Cardiac muscle cell (in vitro differentiated cells and primary cell): ENCODE measurements at places on chromosomes 13 and 19. TPM values are rescaled to one million over a fixed set of nuclear protein-coding genes. Genes with fewer than 3 reads are reported as not detected.

GRCh38 chr13:43428545-43429296 is 358.1 kb downstream of the ENOX1 start:
- H3K4me1 ChIP-seq: peaks cover 12% of the 10 kb centered on the region
- no peak overlapping the region for H3K4me3 ChIP-seq
- H3K36me3 ChIP-seq: no peaks in the 10 kb centered on the region

- H3K4me1 ChIP-seq: no peaks in the 10 kb centered on the region
- H3K4me3 ChIP-seq: no peak within 1 kb of the TSS
- H3K27ac ChIP-seq: no peak within 1 kb of the TSS
- H3K27me3 ChIP-seq: peaks cover 86% of the 10 kb centered on the region
These were observed at the start of gene CLEC4G for GRCh38 chr19:7732045-7732444. TSS of gene CLEC4G (minus strand) at chr19:7732110. CDS start at chr19:7732102, 8 bp downstream.

The CCL25 gene
- total RNA-seq: not detected in 2 replicates

GRCh38 chr13:43036351-43037250 is 13.2 kb downstream of the DNAJC15 start:
- no peaks in the 10 kb centered on the region for H3K36me3 ChIP-seq
- H3K27me3 ChIP-seq: no peaks in the 10 kb centered on the region
- peak; percentile 84 for DNase-seq
- no peak overlapping the region for H3K4me3 ChIP-seq

DNA sequence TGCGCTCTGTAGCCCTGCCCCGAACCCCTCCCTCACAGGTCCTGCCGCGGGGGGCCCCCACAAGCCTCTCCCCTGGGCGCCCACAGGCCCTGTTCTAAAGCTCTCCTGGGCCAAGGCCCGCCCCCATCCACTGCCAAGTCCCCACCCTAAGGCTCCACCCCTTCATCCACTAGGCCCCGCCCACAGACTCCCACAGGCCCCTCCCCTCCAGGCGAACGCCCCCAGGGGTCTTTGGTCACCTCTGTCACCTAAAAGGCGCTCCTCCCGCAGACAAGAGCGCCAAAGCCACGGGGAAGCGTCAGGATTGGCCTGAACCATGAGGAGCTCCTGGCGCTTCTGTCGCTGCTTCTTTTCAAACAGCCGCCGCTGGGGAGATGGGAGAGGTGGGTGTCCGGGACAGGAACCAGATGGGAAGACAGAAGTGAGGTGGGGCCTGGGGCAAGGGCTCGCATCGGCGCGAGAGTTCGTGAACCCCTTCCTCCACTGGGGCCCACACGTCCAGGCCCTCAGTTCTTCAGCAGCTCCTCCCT is 2.3 kb downstream of the TULP2 start:
- peak; percentile 75 for DNase-seq
- H3K36me3 ChIP-seq: no peaks in the 10 kb centered on the region
- peak overlapping the region; percentile 68 for H3K27ac ChIP-seq
- H3K4me1 ChIP-seq: peaks cover 4% of the 10 kb centered on the region

DNA sequence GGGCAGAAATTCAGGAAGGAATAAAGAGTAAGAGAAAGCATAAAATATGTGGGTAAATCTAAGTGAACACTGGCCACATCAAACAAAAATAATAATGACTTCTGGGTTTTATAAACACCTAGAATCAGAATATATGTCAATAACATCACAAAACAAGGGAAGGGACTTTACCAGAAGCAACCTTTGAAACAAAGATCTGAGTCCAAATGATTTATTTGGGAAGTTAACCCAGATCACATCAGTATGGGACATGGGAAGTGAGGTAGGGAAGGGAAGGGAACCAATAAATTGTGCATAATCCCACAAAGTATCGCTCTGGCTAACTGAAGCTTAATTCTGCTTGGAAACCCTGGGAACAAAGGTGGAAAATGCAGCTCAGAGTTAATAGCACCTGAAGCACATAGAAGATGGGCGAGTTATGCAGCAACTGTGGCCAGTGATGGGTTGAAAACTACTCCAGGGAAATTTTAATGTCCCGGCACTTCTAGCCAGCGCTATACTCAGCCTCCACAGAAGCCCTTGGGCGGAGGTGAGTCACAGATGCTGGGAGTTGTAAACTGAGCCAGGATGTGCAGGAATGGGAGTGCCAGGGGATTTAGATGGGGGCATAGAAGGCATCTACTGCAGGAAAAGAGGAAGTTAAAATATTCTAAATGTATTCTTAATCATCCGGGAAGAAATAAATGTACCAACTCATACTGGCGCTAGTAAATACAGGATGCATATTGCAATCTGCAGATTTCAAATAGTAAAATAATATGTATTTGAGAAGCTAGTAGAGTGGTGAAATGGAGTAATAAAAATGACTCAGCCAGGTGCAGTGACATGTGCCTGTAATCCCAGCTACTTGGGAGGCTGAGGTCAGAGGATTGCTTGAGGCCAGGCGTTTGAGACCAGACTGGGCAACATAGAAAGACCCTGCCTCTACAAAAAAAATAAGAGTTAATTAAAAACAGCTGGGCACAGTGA is 34.2 kb upstream of the CEBPG start:
- DNase-seq: no peak
- H3K36me3 ChIP-seq: no peaks in the 10 kb centered on the region
- peaks cover 25% of the 10 kb centered on the region for H3K27me3 ChIP-seq
- H3K4me3 ChIP-seq: no peak overlapping the region
- H3K27ac ChIP-seq: no peak overlapping the region

The COL5A3 gene
- not detected in 2 replicates for total RNA-seq

- H3K27me3 ChIP-seq: no peaks in the 10 kb centered on the region
- no peaks in the 10 kb centered on the region for H3K4me1 ChIP-seq
- no peaks in the 10 kb centered on the region for H3K36me3 ChIP-seq
- no peak overlapping the region for H3K4me3 ChIP-seq
- H3K27ac ChIP-seq: no peak overlapping the region
These were observed 2199.4 kb upstream of the PCDH20 start for GRCh38 chr13:63614874-63615612.

- H3K4me3 ChIP-seq: no peak overlapping the region
- no peak for DNase-seq
- no peak overlapping the region for H3K27ac ChIP-seq
- H3K36me3 ChIP-seq: no peaks in the 10 kb centered on the region
- no peaks in the 10 kb centered on the region for H3K27me3 ChIP-seq
These were observed 98.0 kb downstream of the GADD45B start for GRCh38 chr19:2573916-2574315.

GRCh38 chr13:31631071-31631470 is 108.3 kb upstream of the RXFP2 start:
- H3K36me3 ChIP-seq: no peaks in the 10 kb centered on the region
- H3K27ac ChIP-seq: no peak overlapping the region
- no peaks in the 10 kb centered on the region for H3K27me3 ChIP-seq
- no peak overlapping the region for H3K4me3 ChIP-seq
- no peak for DNase-seq
- no peaks in the 10 kb centered on the region for H3K4me1 ChIP-seq

DNA sequence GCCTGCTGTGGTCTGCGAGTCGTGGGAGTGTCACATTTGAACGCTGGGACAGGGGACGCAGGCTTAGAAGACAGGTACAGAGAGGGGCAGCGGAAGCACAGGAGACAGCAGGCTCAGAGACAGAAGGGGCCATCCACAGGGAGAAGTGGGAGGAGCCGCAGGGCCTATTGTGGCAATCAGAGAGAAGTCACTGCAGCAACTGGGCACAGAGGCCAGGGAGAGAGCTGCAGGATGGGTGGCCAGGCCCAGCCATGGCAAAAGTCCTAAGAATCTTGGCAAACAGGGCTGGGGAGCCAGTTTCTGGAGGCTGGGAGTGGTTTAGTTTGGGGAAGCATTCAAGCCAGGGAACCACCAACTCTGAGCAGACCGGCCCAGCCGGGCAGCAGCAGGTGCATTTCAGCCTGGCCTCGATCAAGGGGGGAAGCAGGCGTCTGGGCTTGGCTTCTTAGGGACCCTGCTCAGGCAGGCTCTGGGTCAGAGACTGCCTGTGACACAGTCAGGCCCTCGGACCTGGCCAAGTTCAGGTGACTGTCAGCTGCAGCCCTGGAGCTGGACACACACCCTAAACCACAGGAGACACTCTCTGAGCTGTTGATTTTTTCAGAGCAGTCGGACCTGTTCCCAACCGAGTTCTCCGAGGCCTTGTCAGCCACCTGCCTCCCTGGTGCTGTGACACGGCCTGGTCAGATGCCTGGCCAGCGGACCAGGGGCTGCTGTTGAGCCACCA is 11.8 kb downstream of the SH3GL1 start:
- peaks cover 2% of the 10 kb centered on the region for H3K36me3 ChIP-seq
- DNase-seq: no peak
- no peaks in the 10 kb centered on the region for H3K27me3 ChIP-seq
- peak overlapping the region; percentile 96 for H3K27ac ChIP-seq
- no peak overlapping the region for H3K4me3 ChIP-seq
- peaks cover 44% of the 10 kb centered on the region for H3K4me1 ChIP-seq

The SYNE4 gene
- 6.2 and 6.3 TPM in 2 replicates for total RNA-seq

DNA sequence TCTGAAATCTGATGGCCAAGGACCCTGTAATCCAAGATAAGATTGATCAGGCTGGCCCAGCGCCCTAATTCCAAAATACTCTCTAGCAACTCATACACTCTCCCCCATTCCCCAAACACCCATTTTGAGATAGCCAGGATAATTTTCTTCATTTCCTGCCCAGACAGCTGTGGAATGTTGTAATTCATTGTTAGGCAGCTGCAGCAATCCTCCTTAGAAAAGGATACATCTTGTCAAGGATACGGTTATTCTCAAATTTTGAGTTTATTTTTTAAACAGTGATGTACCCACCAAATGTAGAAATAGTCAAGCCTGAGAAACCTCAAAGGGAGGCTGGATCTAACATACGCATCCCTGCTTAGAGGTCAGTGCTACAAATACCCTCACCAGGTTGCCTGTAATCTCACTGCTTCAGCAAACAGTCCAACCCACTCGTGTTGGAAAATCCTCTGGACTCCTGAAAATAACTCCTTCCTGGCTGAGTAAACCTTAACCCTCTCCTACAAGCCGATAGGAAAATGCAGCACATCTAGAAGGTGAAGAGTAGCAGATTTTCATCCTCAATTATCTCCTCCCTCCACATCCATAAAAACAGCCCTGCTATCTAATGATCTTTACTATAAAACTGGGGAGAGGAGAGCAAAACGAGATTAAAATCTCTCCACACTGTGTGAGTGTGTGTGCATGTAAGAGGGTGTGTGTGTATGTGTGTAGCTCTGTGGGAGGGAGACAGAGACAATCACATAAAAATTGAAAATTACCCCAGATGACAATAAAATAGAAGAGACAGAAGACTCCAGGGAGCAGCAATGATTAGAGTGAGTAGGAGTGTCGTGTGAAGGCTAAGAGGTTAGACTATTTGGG is 683.1 kb downstream of the DIAPH3 start:
- no peaks in the 10 kb centered on the region for H3K27me3 ChIP-seq
- no peaks in the 10 kb centered on the region for H3K36me3 ChIP-seq
- no peak overlapping the region for H3K4me3 ChIP-seq
- peak; percentile 60 for DNase-seq
- H3K4me1 ChIP-seq: peaks cover 50% of the 10 kb centered on the region

DNA sequence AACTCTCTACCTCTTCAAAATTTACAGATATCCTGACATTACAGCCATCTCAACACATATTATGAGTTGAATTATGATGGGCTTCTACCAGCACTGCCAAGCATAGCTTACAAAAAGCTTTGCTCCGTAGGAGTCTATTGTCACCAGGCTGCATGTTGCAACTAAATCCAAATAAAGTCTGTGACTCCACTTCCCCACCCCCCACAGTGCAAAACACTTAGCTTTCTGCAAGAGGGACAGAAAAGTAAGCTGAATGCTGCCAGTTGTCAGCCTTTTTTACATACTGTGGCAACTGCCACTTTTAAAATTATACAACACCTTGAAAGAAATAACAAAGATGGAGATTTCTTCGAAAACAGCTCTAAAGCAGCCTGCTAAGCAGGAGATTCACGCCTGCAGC is 189.1 kb downstream of the FGF14 start:
- DNase-seq: no peak
- no peaks in the 10 kb centered on the region for H3K27me3 ChIP-seq
- no peak overlapping the region for H3K27ac ChIP-seq
- H3K36me3 ChIP-seq: no peaks in the 10 kb centered on the region

DNA sequence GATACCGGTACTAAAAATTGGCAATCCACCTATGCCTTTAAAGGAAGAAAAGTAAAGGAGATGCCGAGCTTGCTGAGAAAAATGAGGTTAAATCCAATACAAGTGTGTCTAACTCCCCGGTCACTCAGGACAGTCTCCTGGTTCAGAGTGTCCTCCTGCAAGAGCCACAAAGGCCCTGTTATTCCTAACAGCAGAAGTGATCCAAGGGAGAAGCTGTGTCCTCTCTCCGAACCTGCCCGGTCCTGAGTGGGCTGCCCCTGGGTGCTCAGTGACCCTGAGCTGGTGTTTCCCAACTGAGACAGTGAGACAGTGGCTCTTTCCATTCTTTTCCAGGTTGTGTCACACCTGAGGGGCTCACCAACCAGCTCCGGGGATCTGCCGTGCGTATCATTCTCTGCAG is 4.8 kb downstream of the GJB6 start:
- no peaks in the 10 kb centered on the region for H3K36me3 ChIP-seq
- no peaks in the 10 kb centered on the region for H3K4me1 ChIP-seq
- DNase-seq: no peak
- peaks cover 67% of the 10 kb centered on the region for H3K27me3 ChIP-seq

DNA sequence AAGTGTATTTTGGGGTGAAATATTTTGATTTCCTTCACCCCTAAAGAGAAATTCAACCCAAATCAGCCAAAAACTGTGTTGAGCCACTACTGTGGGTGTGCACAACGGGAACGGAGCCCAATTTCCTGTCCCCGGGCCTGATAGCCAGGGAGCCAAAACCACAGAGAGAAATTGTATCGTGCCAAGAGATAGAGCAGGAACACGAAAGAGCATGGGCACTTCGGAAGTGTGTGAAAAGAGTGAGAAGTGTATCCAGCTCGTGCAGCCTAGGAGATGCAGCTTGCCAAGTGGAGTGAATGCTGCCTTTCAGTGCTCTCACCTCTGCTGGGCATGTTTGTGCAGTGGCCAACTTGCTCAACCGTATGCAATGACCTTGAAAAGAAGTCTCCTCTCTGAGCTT is 19.4 kb upstream of the PLEKHF1 start:
- no peaks in the 10 kb centered on the region for H3K27me3 ChIP-seq
- H3K4me1 ChIP-seq: no peaks in the 10 kb centered on the region
- no peaks in the 10 kb centered on the region for H3K36me3 ChIP-seq
- peak; percentile 89 for DNase-seq
- H3K27ac ChIP-seq: no peak overlapping the region

The CERS1 gene
- 15.2 and 16.1 TPM in 2 replicates for total RNA-seq

The SHC2 gene
- total RNA-seq: 33.6 and 56.9 TPM in 2 replicates

The NUP62 gene
- total RNA-seq: 60.6 and 71.3 TPM in 2 replicates

- H3K36me3 ChIP-seq: no peaks in the 10 kb centered on the region
- no peak overlapping the region for H3K27ac ChIP-seq
- no peak overlapping the region for H3K4me3 ChIP-seq
These were observed 4.1 kb upstream of the KLF5 start for GRCh38 chr13:73054712-73055111.

The CEACAM7 gene
- not detected in 2 replicates for total RNA-seq

- peaks cover 4% of the 10 kb centered on the region for H3K27me3 ChIP-seq
- no peak overlapping the region for H3K27ac ChIP-seq
- no peak overlapping the region for H3K4me3 ChIP-seq
- DNase-seq: no peak
- no peaks in the 10 kb centered on the region for H3K4me1 ChIP-seq
- no peaks in the 10 kb centered on the region for H3K36me3 ChIP-seq
These were observed 18.5 kb downstream of the RASL11A start for GRCh38 chr13:27289011-27289665.

GRCh38 chr19:31290931-31291590 is 58.2 kb downstream of the TSHZ3 start:
- no peak for DNase-seq
- H3K36me3 ChIP-seq: no peaks in the 10 kb centered on the region
- no peaks in the 10 kb centered on the region for H3K4me1 ChIP-seq
- H3K4me3 ChIP-seq: no peak overlapping the region
- no peak overlapping the region for H3K27ac ChIP-seq

- no peak overlapping the region for H3K4me3 ChIP-seq
- H3K27ac ChIP-seq: no peak overlapping the region
- peaks cover 49% of the 10 kb centered on the region for H3K4me1 ChIP-seq
- peaks cover 2% of the 10 kb centered on the region for H3K36me3 ChIP-seq
These were observed 26.1 kb downstream of the DOT1L start for GRCh38 chr19:2189880-2190279.
